ENCODE measurements at places on chromosomes 3 and 15. TPM values are rescaled to one million over a fixed set of nuclear protein-coding genes. Genes with fewer than 3 reads are reported as not detected.

IL17RD gene
- 14.8 TPM for total RNA-seq

DNA sequence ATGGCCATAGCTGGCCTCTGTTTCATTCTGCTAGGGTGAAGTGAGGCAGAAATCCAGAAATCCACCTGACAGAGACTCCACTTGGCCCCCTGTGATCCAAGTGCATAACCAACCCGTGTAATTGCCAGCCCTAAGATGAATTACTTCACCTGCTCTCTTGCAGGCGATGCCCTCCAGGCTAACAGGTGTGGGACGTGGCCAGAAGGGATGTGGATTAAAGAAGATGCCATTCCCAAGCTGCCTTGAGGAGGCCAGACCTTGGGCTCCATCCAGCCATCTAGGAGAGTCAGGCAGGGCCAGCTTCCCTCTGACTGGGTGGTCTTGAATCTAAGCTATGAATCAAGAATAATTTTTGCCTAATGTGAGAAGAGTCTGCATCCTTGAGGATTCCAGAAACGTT, 154.5 kb upstream of the BNIP2 start:
- DNase-seq, result no peak

GRCh38 chr3:145719114-145719513, 441.9 kb downstream of the PLOD2 start:
- DNase-seq, result no peak

DNA sequence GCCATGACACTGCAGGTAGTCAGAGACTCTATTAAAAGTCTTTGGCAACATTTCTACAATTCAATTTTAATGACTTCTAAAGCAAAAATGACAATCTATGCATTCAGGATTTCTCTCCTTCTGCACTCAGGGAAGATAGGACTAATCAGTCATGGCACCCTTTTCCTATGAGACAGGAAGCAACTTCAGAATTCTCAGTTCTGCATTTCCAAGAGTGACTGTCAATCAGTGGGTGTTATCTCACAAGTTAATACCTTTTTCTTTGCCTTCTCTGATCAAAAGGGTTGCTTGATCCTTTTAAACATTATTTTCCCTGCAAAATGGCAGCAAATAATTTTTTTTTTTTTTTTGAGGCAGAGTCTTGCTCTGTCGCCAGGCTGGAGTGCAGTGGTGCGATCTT, 7.8 kb upstream of the ICE2 start:
- DNase-seq, result no peak

Measured in sciatic nerve (tissue), 2 donors.